GM04504 (cell line): ENCODE measurements at places on chromosomes 4 and X.

DNA sequence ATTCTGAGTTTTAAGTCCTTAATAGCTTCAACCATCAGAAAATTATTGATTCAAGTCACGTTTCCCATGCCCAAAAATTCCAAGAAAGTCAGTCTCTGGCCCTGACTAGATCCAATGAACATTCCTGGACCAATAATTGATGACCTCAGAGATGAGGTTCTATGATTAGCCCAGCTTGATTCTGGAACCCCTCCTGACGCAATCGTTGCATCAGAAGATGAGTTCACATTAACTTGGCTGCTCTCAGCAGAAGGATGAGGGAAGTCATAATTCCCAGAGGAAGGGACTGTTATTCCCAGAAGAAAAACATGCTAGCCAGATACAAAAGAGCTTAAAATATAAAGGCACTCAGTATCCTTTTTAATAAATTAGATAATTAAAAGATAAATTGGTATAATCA, 34.3 kb upstream of the CPEB2 start:
- no peak for DNase-seq

GRCh38 chr4:88526221-88526815, 2.7 kb upstream of the PYURF start:
- DNase-seq: no peak

- no peak for DNase-seq
Measured at GRCh38 chrX:18956303-18957032, 27.4 kb downstream of the PHKA2 start.

GRCh38 chr4:83240379-83240875, 44.2 kb downstream of the COQ2 start:
- DNase-seq: no peak

GRCh38 chr4:177480795-177481194, 38.6 kb upstream of the AGA start:
- DNase-seq: no peak

- no peak for DNase-seq
Measured at GRCh38 chr4:79723507-79723906, 315.5 kb upstream of the GK2 start.

DNA sequence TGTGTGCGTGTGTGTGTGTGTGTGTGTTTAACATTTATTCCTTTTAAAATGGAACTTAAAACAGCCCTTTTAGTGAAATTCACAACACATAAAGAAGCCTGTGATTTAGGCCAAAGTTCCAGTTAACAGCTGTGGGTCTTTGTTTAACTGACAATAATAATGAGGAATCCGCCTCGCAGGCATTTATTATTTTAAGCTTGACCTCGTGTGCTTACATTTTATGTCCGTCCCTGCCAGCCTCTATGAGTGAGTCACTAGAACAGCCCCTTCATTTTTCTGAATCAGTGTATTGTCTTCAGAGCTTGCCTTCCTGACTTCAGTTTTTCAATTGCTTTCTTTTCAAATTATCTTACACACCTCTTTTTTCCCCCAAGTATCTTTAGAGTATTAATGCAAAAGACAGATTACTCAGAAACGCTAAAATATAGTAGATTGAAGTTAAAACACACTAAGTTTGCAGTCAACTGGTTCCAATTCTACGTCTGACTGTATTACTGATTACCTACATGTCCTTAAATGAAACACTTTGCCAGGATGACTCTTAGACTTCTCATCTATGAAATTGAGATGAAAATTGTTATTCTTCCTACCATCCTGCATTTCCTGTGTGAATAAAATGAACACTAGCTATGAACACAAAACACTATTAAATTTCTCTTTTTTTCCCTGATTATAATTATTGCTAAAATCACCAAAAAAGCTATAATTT, 319.6 kb upstream of the HS3ST1 start:
- DNase-seq: no peak

- DNase-seq: no peak
Measured at GRCh38 chrX:38262715-38263620, 42.3 kb upstream of the SRPX start.

DNA sequence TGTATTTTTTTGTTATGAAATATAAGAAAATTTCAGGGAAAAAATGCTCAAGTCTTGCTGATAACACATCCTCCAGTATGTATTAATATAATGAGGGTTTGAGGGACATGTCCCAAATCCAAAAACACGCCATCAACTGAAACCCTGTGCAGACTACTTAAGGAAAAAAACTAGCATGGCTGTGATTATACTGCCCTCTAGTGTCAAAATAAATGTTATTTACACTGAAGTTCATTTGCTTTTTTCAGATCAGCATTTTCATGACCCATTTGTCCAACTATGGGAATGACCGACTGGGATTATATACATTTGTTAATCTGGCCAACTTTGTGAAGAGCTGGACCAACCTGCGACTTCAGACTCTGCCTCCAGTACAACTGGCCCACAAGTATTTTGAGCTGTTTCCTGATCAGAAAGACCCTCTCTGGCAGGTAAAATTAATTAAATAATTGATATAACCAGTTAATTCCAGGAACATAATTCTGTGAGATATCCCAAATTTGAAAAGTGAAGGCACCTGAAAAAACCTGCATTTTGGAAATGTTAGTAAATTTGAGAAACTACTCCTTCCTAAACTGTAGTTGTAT, 128.5 kb downstream of the PRSS12 start:
- peak; percentile 38 for DNase-seq

DNA sequence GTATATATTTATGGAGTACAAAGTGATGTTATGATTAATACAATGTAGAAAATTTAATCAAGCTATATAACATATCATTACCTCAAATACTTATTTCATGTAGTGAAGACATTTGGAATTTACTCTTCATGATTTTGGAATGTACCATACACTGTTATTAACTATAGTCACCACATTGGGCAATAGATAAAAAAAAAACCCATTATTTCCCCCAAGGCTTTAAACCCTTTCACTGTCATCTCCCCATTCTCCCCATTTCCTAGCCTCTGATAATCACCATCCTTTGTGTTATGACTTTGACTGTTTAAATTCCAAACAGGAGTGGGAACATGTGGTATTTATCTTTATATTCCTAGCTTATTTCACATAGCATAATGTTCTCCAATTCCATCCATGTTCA, 2189.1 kb upstream of the AGA start:
- no peak for DNase-seq

GRCh38 chr4:111045992-111046391, 423.1 kb upstream of the PITX2 start:
- no peak for DNase-seq

DNA sequence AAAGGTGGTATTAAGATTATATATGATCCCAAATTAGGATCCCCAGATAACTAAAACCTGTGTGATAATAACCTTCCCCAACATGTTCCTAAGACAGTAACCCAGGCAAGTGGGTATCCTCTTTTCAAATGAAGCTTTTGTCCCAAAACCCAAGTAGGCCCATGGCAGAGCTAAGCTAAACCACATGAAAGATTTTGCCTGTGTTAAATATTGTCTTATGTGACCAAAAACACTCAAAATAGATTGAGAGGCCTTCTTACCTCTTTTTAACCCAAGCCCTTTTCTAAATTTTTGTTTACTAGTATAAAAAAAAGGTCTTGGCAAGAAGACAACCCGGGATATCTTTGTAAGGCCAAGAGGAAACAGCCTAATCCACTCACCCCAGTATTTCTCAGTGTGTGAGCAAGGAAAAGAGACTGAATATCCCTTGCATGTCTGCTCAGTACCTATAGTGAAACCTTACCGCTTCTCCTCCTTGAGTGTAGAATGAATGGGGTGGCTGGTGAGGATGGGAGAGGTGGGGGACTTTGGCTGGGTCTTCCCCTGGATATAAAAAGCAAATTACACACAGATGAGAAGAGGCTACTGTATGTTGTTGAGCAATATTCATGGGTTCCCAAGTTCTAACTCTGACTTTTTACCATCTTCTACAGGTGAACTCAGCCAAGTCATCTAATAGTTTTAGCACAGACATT, 188.8 kb upstream of the BMP3 start:
- DNase-seq: no peak

GRCh38 chr4:14178421-14178820, 550.9 kb upstream of the BOD1L1 start:
- no peak for DNase-seq

- DNase-seq: no peak
Measured at GRCh38 chr4:167930166-167930565, 162.2 kb upstream of the ANXA10 start.

DNA sequence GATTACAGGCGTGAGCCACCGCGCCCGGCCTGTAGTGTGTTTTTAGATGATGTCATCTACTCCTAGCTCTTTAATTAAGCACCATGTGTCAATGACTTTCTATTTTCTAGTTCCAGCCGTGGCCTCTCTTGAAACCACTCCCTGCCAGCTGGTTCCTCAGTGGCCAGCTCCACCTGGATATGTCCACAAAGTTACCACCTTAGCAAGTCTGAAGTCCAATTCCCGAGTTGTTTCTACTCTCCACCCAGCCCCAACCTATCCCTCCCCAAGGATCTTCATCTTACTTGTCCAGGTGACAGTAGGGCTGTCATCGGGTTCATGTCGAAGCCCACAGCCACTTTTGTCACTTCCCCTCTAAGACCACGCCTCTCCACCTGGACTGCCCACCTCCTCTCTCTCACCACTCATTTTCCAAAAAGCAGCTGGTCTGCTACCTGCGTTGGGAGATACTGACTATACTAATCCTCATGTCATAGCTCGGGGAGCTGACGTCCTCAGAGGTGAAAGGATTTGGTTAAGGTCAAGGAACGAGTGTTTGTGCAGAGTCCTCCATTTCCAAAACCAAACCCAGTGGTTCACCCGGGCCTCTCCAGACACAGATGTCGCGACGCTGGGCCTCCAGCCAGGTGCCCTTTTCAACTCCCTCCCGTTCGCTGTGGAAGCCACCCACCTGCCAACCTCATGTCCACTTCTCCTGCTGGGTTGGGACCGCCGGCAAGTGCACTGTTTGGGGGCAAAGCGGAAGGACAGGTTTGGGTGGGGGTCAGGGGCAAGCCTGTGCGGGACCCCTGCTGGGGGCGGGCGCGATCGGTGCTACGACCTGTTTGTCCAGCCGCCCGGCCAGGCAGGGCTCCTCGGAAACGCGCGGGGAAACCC, 704 bp downstream of the FAM3A start:
- no peak for DNase-seq

GRCh38 chr4:38804654-38805295, at the start of gene TLR1:
Gene TLR1 (minus strand): TSS chr4:38804791. CDS start chr4:38798831, 5,960 bp downstream.
- peak; percentile 14 for DNase-seq

DNA sequence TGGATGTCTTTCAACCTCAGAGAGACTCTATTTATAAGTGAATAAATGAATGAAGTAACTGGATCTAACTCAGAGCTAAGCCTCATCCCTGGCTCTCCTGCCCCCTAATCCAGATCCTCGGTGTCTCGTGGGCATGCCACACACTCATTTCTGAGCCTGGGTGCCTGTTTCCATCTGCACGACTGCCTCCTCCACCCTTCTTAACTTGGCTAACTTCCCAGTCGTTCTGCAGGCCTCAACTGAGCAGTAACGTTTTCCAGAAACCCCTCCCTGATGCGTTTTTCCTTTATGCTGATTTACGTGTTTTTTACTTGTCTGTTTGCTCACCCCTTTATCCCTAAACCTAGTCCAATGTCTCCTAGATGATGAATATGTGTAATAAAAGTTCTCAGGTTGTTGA, 186.9 kb upstream of the HS3ST1 start:
- no peak for DNase-seq

GRCh38 chr4:146098978-146099377, 76.5 kb upstream of the LSM6 start:
- no peak for DNase-seq

GRCh38 chr4:6225469-6225868, 25.1 kb upstream of the JAKMIP1 start:
- no peak for DNase-seq

GRCh38 chr4:1488357-1488756, 82.1 kb upstream of the NKX1-1 start:
- DNase-seq: no peak
